ENCODE measurements at places on chromosomes 11 and 22. TPM values are rescaled to one million over a fixed set of nuclear protein-coding genes. Genes with fewer than 3 reads are reported as not detected.

DNA sequence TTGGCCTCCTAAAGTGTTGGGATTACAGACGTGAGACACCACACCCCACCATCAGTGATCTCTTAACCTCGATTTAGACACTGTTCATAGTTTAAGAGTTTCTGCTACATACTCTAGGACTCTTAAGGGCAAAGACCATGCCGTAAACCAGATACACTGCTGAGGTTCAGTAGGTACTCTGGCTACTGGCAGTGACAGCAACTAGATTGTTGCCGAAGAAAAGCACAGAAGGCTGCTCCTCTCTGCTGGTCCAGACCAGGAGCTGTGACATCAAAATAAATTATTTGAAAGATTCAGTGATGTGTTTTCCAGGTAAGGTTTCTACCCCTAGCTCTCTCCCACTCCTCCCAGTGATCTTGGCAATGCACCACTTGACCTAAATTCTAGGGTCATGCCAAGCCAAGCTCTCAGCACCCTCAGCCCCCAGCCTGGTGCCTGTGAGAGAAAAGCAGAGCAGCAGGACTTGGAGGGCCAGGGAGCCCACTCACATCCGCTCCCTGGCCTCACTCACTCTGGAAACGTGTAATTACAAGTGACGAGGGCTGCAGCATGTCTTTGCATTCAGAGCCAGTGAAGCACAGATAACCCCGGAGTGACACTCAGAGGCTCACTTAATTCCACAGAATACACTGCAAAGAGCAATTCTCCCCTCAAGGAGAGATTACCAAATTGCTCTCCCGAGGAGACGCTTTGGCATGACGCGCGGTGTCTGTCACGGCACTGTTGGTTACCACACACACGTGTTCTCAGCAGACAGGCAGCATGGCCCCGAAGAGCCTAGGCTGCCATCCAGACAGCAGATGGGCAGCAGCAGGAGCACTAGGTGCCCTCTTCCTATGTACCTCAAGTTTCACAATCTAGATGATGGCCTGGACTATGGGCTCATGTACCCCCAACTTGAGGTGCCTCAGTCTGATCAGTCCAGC is 96.9 kb upstream of the PITPNB start:
- H3K4me3 ChIP-seq, result peak overlapping the region; percentile 47
- H3K4me1 ChIP-seq, result peaks cover 38% of the 10 kb centered on the region
- H3K36me3 ChIP-seq, result peaks cover 10% of the 10 kb centered on the region
- no peak for DNase-seq
- H3K27ac ChIP-seq, result peak overlapping the region; percentile 48

DNA sequence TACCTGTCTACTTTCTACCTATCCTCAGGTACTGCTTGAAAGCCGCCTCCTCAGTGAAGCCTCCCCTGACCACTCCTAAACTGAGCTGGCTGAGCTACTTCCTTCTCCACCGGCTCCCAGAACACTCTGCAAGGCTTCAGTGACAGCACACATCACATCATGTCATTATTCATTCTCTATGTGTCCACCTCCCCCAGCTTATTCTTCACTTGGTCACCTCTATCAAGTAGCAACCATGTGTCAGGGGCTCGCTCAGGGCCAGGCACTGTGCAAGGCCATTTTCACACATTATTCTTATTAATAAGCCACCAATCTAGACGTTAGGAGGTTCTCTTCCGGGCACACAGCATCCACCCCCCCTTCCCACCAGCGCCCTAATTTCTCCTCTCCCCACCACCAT is 3.7 kb upstream of the ELFN2 start:
- no peak overlapping the region for H3K4me3 ChIP-seq
- no peaks in the 10 kb centered on the region for H3K36me3 ChIP-seq
- H3K4me1 ChIP-seq, result peaks cover 25% of the 10 kb centered on the region

DNA sequence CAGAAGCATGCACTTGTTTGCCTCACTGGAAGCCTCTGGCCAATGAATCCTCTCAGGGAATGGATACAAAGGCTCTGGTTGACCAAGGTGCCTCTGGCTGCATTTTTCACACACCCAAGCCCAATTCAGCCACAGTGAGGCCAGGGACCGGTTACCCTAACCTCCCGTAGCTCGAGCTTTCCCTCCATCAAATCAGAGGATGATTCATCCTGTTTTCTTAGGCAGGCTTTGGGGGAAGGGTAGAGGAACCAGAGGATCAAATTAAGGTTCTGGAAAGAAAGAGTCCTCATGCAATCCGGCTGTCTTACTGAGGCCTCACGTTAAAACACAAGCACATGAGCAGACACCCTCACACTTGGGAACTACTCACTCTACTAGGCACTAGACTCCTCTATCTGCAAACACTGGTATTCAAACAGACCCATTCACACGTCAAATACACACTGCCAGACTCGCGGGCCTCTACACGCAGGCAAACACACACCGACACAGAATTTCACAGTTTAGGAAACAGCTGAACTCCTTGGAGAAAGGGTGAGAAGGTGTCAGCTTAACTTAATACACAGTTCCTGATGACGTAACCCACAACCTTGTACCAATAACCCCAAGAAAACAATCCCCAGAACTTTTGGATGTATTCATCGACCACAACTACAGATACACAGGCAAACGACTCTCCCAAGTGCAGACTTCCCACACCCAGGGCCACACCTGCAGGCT is 12.4 kb downstream of the NRXN2 start:
- H3K27ac ChIP-seq, result no peak overlapping the region
- peaks cover 73% of the 10 kb centered on the region for H3K27me3 ChIP-seq
- no peaks in the 10 kb centered on the region for H3K36me3 ChIP-seq
- H3K4me3 ChIP-seq, result peak overlapping the region; percentile 38

- peak within 1 kb of the TSS; percentile 94 for H3K27ac ChIP-seq
- peaks cover 41% of the 10 kb centered on the region for H3K27me3 ChIP-seq
- peak within 1 kb of the TSS; percentile 84 for H3K4me3 ChIP-seq
Measured at GRCh38 chr22:39994566-39995392, at the start of gene FAM83F. TSS of gene FAM83F (plus strand) at chr22:39994954. CDS start at chr22:39995043, 89 bp downstream.

GRCh38 chr22:19407649-19408606 is 23.6 kb downstream of the HIRA start:
- no peak overlapping the region for H3K27ac ChIP-seq
- H3K27me3 ChIP-seq, result no peaks in the 10 kb centered on the region
- H3K4me3 ChIP-seq, result no peak overlapping the region
- DNase-seq, result no peak
- peaks cover 7% of the 10 kb centered on the region for H3K4me1 ChIP-seq

GRCh38 chr11:33747979-33748378 is 11.8 kb upstream of the CD59 start:
- H3K36me3 ChIP-seq, result peaks cover 9% of the 10 kb centered on the region
- H3K27me3 ChIP-seq, result no peaks in the 10 kb centered on the region
- no peak for DNase-seq
- H3K4me3 ChIP-seq, result no peak overlapping the region

DNA sequence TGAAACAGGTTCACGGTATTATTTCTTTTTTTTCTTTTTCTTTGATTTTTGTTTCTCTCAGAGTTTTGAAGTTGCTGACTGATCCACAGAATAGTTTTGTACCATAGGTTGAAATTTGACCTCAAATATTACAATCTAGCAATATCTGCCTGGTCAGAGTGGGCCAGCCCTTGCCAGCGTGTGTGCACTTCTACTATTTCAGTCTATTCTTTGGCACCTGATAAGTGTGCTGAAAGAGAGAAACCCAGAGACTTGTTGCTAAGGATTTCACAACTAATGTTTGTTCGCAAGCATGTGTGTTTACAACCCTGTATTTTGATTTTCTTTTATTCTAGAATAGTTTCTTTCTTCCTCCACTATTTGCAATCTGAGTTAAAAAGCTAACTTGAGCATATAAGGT is 1125.2 kb upstream of the CNTN5 start:
- no peak for DNase-seq
- no peak overlapping the region for H3K27ac ChIP-seq
- no peaks in the 10 kb centered on the region for H3K36me3 ChIP-seq
- H3K27me3 ChIP-seq, result no peaks in the 10 kb centered on the region

Gene LIF
- total RNA-seq, result 3.8 TPM

Gene TIMP3
- total RNA-seq, result 45.9 TPM
